ENCODE measurements at places on chromosomes 4 and X. TPM values are rescaled to one million over a fixed set of nuclear protein-coding genes. Genes with fewer than 3 reads are reported as not detected.

Gene CFAP47
- not detected for total RNA-seq

Gene TAF7L
- total RNA-seq = 0.32 TPM

Gene NKX6-1
- total RNA-seq = under 0.01 TPM

Gene MAP3K15
- total RNA-seq = not detected

Gene STX18
- total RNA-seq = 24.2 TPM

Gene PASD1
- not detected for total RNA-seq

Gene TLL1
- total RNA-seq = 19.0 TPM

Gene FGD1
- 11.0 TPM for total RNA-seq

- DNase-seq = peak; percentile 17
Observed at GRCh38 chrX:150790021-150790420, 96.8 kb downstream of the MTMR1 start.

- DNase-seq = no peak
Observed at GRCh38 chr4:156865451-156865850, 106.1 kb downstream of the PDGFC start.

- peak; percentile 42 for DNase-seq
Observed at GRCh38 chr4:100984901-100985300, 362.4 kb downstream of the PPP3CA start.

DNA sequence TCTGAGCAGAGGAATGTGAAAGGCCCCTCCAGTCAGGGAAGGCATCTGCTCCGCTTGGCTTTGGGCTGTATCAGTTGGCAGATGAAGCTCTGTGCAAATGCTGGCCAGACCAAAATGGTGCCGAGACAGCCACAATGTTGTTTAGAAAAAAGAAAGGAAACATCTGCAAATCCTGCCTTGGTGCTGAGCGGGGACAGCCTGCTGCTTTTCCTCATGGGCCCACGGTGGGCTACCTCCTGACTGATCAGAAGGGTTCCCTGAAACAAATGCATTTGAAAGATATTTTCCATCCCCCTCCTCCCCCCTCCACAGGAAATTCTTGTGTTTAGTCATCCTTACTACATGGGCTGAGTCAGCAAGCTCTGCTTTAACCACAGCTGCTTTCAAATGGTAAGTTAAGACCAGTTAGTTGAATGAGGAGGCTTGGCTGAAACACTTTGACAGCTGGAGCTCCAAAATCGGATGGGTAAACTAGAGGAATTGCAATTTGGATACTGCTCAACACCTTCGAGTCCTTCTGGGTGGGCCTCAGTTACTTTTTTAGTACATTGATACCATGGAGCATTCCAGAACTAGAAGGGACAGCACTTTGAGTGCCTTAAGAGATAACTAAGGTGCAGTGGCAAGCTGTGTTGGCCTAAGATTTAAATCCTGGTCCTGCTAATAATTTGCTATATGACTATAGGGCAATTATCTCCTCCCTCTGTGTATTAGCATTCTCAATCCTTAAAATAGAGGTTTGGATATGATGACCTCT, 36.0 kb downstream of the PLAC1 start:
- peak; percentile 82 for DNase-seq

DNA sequence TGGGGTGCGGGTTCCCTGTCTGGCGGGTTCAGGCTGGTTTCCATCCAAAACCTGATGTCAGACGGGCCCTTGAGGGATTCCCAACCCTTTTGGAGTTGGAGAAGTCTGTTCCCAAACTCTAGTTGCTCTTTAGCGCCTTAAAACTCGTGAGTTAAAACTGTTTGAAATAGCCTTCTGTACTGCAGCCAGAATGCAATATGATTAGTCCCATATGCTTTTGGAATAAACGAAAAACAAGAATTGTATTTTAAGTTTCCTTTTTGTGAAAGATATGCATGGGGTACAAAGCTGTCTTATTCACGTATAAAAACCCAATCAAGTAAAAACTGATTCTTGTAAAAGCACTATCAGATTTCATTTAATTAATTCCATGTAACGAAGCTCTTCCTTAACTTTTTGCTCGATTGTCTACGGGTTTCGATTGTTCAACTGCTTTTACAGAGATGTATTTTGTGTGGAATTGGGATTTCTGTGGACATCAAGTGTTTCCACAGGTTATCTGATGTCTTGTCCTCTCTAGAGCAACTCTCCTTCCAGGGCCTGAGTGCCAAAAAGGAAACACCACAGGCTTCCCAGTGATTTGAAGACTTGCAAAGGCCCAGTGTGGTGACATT, 49.5 kb downstream of the CLDN34 start:
- DNase-seq = no peak

DNA sequence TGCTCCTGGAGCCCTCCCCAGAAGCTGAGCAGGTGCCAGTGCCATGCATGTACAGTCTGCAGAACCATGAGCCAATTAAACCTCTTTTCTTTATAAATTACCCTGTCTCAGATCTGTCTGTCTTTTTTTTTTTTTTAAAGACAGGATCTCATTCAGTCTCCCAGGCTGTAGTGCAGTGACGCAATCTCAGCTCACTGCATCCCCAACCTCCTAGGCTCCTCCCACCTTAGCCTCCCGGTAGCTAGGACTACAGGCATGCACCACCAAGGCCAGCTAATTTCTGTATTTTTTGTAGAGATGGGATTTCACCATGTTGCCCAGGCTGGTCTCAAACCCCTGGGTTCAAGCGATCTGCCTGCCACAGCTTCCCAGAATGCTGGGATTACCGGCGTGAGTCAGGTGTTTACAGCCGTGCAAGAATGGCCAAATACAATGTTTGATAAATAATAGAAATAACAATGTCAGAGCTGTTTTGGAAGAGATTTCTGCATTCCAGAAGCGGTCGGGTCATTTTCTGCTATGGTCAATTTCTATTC, 68.8 kb downstream of the SLC2A9 start:
- DNase-seq = no peak

GRCh38 chr4:71604785-71605184, 179.1 kb downstream of the GC start:
- DNase-seq = no peak

GRCh38 chr4:10045481-10045880, 24.2 kb upstream of the SLC2A9 start:
- no peak for DNase-seq

DNA sequence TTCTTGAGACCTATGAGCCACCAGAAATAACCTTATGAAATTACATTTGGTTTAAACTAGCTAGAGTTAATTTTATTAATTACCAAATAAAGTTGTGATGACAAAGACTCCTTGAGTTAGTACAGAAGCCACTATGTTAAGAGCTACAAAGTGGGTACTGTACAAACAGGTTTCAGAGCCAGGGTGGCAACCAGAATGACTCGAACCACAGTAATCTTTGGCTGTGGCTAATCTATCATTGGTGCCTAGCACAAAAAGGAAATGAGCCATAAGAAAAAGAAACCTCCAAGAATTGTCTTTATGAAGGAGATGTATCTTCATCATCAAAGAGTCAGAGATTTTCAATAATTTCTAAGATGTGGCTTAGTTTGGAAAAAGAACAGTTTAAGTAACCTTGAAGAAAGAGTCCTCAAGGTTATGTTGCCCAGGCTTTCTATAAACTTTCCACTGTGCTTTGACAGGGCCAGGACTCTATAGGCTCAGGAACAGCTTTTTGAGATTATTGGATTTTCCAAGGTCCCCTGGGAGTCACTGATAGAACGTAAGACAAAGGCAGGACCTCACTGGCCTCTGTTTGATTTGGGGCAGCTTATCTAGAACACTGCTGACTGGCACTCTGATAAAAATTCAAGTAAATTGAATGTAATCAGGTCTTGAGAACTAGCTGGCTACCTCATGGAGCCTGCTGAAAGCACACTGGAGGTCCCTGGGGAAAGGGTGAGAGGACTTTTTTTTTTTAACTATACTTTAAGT, 777.7 kb downstream of the STIM2 start:
- no peak for DNase-seq
